ENCODE measurements at places on chromosomes 16 and 17.

GRCh38 chr16:3235856-3236669 is 1.1 kb upstream of the ZNF200 start:
- DNase-seq: peak; percentile 26

DNA sequence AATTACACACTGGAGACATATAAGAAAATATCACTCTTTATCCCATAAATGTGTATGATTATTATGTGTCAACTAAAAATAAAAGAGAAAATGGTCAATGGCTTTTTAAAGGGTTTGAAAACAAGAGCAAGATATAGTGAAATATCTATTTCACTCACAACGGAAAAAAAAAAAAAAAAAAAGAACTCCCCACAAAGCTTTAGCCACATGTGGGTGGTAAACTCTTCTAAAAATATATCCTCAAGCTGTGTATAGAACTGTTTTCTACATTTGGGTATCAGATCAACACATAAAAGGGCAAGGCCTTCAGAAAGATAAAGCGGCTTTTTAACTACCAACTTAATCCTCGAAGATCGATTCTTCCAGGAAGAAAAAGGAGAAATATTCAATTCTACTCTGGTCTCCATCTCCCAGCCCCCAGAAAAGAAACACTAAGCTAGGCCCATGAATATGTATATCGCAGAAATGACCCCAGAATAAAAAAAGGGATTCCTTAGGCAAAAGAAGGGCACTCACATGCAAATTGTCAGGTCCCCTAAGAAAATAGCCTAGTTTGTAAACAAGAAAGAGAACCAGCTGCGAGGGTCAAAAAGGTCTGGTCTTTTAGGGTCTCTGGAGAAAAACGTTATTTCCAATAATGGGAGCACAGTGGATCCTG is 4.4 kb downstream of the LITAF start:
- no peak for DNase-seq

GRCh38 chr16:17168181-17168580 is 302.6 kb downstream of the XYLT1 start:
- DNase-seq: no peak

GRCh38 chr17:44608727-44609435 is 47.4 kb upstream of the MEIOC start:
- DNase-seq: no peak
